Ascending aorta (tissue), 2 donors: ENCODE measurements at places on chromosomes 3 and 15.

DNA sequence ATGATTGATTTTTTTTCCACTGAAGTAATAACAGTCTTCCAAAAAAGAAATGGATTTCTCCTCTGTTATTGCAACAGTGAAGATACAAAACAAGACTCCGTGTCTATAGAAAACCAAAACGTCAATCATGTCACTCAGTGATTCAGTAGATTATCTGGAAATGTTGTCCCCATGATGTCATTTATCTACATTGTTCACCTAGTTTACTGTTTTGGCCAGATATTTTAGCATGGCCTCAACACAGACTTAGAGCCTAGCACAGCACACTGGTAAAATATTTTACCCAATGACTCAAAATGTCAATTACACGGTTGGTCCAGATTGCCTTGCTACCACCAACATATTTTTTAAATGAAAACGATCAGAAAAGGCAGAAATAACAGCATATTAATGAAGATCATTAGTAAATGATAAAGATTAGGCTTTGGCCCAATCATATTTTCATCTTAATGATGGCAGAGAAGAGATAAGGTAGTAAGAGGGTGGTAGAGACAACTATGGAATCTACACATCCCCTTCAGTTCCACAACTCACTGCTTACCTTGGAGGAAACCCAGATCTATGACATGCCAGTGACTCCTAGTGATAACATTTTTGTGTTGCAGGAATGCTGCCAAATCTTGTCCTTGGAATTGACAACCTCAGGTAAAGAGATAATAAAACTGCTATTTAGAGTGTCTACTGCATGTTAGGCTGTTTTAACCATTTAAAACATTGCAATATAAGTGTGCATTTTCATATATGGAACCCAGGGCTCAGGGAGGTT lies 347.7 kb upstream of the ARPP21 start:
- no peak for DNase-seq

DNA sequence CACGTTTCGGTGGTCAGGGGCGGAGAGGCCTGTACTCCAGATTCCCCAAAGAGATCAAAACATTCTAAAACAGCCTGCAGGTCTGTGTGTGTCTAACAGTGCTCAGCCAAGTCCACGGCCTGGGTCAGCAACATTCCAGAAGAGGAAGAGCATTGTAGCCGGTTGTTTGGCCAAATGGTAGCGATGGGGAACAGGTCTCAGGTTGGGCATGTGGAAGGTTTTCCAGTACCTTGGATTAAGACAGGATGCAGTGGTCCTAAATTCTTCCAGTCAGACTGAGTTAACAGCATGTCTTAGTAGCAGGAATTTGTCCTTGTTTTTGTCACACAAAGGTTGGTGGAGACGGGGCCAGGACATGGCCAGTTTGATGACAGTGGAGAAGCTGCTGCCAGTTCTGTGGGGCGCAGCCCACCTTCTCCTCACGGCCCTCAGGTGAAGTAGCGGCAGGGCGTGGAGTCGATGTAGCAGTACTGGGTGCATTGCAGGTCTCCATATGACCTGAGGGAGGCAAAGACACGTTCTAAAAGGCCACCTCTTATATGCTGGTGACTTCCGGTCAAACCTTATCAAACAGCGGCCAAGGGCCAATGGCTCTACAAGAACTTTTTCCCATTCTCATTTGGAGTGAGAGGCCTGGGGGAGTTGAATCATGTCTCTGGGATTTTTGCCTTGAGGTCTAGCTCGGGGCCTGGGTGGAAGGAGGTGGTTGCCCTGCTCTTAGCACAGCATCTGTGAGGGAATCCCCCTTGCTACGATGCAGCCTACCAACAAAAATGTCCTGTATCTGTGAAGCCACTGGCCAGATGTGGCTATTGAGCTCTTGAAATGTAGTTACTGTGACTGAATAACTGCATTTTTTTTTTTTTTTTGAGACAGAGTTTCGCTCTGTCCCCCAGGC lies 24.1 kb downstream of the EAF1 start:
- DNase-seq, result no peak

DNA sequence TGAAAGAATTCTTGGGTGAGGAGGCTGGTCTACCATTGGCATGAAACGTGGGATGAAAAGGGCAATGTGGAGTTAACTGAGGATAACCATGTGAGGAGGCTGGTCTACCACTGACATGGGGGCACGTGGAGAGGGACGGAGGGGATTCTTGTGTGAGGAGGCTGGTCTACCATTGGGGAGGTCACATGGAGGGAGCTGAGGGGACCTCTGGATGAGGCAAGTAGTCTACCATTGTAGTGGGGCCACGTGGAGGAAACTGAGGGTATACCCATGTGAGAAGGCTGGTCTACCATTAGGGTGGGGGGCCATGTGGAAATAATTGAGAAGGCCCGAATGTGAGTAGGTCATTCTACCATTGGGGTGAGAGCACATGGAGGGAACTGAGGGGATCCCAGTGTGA lies 154.1 kb downstream of the FBLN2 start:
- DNase-seq, result no peak

- DNase-seq, result no peak
Measured at GRCh38 chr15:40239693-40240618, 1.1 kb downstream of the PAK6 start.

GRCh38 chr3:170511371-170511770 lies 74.5 kb downstream of the SLC7A14 start:
- no peak for DNase-seq

DNA sequence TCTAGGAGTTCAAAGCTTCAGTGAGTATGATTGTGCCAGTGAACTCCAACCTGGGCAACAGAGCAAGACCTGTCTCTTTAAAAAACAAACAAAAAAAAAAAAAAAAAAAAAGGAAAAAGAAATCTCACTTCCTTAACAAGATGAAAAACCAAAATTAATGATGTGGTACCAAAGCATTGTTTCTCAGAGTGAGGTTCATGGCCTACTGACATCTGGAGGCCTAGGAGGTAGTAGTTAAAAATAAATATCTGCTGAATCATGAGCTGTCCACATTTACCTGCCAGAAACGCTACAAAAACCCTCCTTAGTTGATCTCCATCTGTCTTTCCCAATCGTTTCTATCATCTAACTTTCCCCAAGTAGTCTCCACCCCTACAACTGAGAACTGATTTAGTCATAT lies 51.2 kb downstream of the EPHA6 start:
- DNase-seq, result no peak

DNA sequence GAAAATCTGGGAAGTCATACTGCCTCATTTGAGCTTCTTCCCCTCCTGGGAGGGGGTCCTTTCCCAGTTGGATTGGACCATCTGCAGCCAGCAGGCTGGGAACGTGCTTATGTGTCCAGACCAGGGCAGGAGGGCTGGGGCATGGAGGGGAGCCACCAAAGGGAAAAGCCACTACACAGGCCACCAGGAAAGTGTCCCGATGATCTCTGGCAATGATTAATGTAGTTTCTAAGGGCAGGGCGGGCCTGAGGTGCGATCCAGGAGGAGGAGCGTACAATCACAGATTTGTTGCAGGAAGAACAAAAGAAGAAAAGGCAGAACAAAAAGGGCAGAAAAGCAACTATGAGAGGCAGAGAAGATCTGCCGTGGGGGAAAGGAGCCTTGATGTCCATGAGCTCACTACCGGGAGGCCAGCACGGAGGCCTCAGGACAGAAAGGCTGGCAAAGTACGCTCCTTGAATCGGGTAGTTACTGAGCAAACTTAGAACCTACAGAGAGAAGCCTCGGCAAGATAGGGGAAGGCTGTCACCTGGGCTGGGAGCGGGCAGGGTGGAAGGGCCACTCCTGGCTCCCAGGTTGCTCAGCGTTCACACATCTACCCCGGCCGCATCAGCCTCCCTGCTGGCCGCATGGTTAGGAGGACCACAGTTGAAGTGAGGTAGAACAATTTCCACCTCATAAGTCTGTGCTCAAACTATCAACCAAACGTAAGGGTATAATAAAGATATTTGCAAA lies 79.5 kb upstream of the PCSK6 start:
- no peak for DNase-seq

- DNase-seq, result no peak
Measured at GRCh38 chr3:34683851-34684250, 885.4 kb downstream of the PDCD6IP start.

GRCh38 chr3:4759689-4760312 lies 219.4 kb upstream of the BHLHE40 start:
- no peak for DNase-seq

DNA sequence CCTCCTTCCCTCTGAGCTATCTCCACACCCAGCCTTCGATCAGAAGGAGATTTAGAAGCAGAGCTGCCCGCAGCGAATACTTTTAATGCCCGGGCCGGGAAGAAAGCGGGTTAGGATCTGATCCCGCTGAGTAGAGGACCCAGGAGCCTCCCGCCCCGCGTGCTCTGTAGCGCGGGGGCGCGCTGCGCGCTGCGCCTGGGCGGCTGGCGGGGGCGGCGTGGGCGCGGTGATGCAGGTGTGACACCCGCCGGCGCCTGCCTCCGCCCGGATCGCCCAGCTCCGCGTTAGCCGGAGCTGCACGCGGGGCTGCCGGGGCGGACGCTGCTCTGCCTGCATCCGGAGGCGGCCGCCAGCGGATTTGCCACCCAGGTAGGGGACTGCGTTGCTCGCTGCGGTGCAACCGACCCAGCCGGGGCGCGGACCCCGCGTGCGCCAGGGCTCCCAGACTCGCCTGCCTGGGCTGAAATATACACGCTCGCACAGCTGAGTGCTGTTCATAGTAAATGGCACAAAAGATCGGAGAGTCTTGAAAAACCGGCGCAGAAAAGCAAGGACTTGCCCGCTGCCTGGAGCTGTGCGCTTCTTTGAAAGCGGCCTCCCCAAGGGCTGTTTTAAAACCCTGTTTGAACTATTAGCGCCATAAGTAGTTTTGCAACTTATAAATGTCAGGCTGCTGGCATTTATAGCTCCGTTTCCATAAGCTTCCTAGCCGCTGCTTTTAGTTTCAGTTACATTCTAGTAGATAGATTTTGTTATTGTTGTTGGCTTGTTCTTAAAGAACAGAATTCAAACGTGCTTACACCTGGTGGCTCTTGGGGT lies at the start of gene SV2B:
Gene SV2B (plus strand): TSS at position 263 of the 819 bp plus-strand sequence. CDS start 126,007 bp downstream, outside the sequence.
- DNase-seq, result no peak

DNA sequence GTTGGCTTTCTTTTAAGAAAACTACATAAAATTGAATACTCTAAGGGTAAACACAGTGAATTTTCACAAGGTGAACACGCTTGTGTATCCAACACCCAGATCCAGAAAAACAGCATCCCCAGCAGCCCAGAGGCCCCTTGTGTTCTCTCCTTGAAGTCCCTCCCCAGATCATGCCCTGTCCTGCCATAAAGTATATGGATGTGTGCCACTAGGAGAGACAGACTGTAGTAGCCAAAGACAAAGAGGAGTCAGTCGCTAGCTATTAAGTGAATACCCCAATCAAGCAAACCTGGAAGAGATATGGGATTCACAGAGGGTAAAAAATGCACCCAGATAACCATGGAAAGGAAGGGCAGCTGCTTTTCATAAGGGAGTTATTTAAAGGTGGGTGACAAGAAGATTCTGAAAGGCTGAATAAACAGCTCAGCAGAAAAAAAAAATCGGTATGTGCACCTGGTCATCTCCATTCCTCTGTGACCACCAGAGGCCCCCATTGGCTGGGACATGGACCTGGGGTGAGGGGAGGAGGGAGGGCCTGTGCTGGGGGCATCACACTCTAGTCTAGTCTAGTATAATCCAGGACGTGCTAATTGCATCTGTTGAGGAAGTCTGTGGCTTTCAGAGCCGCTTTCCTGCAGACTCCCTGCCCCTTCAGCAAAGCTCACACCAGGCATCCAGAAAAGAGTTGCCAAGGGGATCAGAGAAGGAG lies 167.3 kb upstream of the NDN start:
- DNase-seq, result no peak

DNA sequence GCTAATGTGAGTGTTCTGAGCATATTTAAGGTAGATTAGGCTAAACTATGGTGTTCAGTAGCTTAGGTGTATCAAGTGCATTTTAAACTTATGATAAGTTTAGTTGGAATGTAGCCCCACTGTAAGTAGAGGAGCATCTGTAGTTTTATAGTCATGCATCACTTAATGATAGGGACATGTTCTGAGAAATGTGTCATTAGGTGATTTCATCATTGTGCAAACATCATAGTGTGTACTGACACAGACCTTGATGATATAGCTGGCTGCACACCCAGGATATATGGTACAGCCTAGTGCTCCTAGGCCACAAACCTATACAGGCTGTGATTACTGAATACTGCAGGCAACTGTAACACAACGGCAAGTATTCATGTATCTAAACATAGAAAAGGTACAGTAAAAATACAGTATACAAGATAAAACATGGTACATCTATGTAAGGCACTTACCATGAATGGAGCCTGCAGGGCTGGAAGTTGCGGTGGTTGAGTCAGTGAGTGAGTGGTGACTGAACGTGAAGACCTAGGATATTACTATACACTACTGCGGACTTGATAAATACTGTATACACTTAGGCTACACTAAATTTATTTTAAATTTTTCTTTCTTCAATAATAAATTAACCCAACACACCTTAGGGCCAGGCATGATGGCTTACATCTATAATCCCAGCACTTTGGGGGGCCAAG lies 17.9 kb downstream of the DNAH1 start:
- DNase-seq, result no peak

DNA sequence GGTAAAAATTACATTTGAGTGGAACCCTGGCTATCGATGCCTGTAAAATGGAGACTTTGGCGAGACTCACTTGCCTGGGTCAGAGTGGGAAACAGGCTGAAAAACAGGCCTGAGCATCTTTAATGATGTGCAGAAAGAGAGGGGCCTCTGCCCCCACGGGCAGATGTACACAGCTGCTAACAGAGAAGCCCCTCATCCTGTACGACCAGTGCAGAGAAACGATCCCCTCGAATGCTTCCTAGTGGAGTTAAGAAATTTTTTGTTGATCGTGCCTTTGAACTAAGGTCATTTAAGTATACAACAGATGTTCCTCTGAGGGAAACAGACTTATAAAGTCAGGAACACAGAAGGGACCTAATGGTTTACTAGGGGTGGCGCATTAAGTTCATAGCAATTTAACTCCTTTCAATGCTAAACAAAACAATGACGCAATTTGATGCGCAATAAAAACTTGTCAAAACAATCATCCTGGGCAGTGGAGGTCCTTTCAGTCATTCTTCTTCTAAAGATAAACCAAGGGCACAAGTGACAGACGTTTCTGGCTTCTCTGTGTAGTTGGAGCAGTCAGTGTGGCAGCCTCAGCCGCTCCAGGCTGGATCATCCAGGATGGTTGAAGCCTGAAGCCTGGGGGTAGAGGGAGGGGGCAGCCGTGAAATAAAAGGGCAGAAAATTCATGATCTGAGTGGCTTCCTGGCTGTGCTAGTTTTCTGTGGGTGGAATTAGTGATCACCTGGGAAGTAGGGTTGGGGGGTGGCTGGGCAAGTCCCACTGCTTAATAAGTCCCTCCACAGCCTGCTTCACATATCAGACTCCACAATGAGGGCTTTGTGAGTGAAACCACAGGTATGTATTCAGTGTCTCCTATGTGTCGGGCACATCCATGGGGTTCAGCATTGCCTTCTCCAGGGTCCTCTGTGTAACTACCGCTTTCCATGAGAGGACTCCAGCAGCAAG lies 50.8 kb upstream of the MRPS22 start:
- DNase-seq, result no peak

DNA sequence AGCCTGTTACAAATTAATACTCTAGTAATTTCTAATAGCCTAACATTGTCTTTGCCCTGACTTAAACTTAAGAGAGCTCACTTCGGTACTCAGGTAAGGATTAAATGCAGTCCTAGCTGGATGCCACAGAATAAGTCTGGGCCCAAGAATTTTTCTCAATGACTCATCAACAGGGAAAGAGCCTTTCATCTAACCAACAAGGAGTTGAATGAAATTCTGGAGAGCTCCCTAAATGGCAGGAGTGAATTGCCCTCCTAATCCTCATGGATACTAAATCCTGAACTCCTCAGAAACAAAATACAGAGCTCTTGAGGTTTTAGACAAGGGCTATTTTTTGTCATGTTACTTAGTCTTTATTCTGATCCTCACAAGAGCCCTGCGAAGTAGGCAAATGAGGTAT lies 159.5 kb downstream of the PLCH1 start:
- no peak for DNase-seq
